ENCODE measurements at places on chromosomes 2 and 18. TPM values are rescaled to one million over a fixed set of nuclear protein-coding genes. Genes with fewer than 3 reads are reported as not detected.

The IL1A gene
- total RNA-seq: 9.4 TPM

The CD8B2 gene
- not detected for total RNA-seq

The CCDC74B gene
- 0.40 TPM for total RNA-seq

The TMEM247 gene
- not detected for total RNA-seq

The GRHL1 gene
- total RNA-seq: 123 TPM

The CPS1 gene
- total RNA-seq: 4.7 TPM

The TSHZ1 gene
- total RNA-seq: 9.2 TPM

The PPP1R1C gene
- 1.8 TPM for total RNA-seq

The NPPC gene
- 2.1 TPM for total RNA-seq

The SPP2 gene
- not detected for total RNA-seq

The UGT1A10 gene
- 6.9 TPM for total RNA-seq

DNA sequence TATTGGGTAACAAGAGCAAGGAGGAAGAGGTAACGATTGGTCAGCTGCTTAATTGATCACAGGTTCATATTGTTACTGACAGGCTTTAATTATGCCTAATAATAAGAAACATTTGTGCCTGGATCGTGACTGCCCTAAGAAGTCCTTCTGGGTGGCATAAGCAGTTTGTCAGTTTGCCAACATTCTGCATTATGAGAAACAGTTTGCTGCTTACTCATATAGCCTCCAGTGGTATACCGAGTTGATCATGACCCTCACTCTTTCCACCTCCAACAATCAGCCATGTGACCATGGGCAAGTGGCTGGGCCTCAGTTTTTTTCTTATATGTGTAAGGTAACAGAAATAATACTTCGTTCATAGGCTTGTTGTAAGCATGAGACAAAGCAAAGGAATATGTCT is 96.6 kb upstream of the CABLES1 start:
- ATAC-seq: no peak

- ATAC-seq: no peak
Observed at GRCh38 chr2:206341396-206341795, 66.9 kb downstream of the ZDBF2 start.

DNA sequence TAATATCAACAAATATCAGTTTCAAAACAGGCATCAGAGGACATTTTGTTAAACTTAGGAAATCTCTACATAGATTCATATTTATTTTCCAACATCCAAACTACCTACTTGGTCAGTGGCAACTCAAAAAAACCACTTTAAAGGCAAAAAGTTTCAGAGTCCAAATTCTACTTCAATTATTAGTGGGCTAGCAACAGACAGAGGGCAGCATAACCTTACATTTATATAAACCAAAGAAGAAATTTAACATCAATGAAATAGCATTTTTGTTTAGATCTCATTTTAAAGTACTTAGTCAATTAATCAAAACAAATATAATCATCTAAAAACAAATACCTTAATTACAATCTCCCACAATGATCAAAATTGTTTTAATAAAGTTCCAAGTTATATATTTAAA is 33.3 kb downstream of the RTTN start:
- no peak for ATAC-seq

- no peak for ATAC-seq
Observed at GRCh38 chr2:112065966-112066365, 10.9 kb downstream of the TMEM87B start.

DNA sequence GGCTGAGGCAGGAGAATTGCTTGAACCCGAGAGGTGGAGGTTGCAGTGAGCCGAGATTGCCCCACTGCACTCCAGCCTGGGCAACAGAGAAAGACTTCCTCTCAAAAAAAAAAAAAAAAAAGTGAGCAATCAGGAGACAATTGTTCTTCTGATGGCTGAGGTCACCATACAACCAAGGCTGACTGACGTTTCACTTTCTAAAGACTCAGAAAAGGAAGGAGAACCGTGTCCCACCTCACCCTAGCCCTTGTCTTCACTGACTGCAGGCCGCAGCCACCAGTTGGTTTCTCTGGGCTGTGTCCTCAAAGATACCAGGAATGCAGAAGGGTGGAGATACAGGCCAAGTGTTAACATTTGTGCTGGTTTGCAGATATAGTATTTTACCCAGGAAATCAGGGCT is 7.7 kb upstream of the SLC35F6 start:
- no peak for ATAC-seq

DNA sequence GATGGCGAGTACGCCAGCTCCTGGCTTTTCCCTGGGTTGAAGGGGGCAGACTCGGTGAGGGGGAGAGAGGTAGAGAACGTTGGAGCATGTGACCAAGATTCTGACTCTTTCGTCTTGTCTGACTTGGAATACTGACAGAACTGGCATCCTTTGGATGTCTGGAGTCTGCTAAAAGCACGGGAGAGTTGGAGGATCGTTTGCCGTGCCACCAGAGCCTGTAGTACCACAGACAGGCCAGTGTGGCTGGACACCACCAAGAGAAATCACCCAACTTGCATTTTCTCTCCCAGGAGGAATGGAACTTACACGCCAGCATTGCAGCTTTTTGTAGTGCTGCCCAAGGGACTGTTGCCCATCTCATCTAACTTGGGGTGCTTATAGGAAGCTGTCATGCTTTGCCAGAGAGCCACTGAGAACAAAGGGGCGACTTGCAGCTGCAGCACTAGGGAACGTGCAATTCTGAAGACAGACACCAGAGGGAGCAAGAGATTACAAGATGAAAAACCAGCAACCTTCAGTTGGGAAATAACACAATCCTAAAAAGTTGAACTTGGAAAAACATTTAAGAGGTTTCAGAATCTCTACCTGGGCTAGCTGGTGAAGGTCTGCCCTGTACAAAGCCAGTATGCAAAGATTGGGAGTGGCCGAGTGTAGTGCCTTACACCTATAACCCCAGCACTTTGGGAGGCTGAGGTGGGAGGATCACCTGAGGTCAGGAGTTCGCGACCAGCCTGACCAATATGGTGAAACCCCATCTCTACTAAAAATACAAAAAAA is 24.1 kb downstream of the PSMG2 start:
- ATAC-seq: peak; percentile 74

DNA sequence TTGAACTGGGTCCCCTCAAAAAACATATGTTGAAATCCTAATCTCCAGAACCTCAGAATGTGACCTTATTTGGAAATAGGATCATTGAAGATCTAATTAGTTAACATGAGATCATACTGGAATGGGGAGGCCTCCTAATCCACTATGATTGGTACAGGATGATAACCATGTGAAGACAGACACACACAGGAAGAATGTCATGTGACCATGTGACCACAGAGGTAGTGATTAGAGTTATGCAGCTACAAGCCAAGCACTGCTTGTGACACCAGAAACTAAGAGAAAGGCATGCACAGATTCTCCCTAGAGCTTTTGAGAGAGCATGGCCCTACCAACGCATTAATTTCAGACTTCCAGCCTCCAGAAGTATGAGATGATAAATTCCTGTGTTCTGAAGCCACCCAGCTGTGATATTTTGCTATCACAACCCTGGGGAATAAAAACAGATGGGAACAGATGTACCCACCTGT is 47.0 kb upstream of the TGIF1 start:
- ATAC-seq: peak; percentile 65

GRCh38 chr2:201257956-201258665 is 2.2 kb upstream of the CASP8 start:
- peak; percentile 88 for ATAC-seq

DNA sequence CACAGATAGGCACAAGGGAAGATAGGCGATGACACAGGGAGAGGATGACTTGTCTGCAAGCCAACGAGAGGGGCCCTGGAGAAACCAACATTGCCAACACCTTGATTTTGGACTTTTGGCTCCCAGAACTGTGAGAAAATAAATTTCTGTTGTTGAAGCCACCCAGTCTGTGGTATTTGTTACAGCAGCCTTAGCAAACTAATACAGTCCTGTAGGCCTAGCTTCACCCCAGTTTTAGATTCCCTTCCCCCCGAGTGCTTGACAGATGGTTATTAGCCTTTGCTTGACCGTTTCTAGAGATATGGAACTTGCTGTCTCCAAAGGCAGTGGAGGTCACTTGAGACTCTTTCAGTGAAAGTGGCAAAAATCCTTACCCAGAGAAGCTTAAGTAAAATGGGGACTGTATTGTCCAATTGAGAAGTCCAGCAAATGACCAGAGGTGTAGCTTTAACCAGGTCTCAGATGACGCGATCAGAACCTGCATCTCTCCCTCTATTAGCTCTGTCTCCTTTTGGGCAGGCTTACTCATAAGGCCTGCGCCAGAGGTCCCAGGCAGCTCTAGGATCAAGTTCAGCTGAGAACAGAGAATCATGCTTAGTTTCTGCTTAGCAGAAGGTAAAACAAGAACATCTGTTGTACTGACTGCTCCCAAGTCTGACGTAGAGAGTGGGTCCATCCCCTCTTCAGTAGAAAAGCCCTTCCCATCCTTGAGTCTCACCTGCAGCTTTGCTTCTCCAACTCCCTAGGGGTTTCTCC is 50.4 kb downstream of the MFSD6 start:
- ATAC-seq: no peak

GRCh38 chr2:192288295-192288694 is 93.6 kb upstream of the TMEFF2 start:
- no peak for ATAC-seq

GRCh38 chr2:194925742-194926141 is 731.3 kb upstream of the SLC39A10 start:
- no peak for ATAC-seq

- ATAC-seq: no peak
Observed at GRCh38 chr2:133418021-133418420, 150.2 kb downstream of the NCKAP5 start.

Data from esophagus mucosa (tissue), 1 donor.